ENCODE measurements at places on chromosomes 2 and 18. TPM values are rescaled to one million over a fixed set of nuclear protein-coding genes. Genes with fewer than 3 reads are reported as not detected.

The REG3G gene
- polyA plus RNA-seq: not detected

The RALBP1 gene
- 72.4 TPM for polyA plus RNA-seq

The ZNF519 gene
- 2.7 TPM for polyA plus RNA-seq

The CD8B gene
- not detected for polyA plus RNA-seq

The MRPL30 gene
- 26.8 TPM for polyA plus RNA-seq

The CDK5R2 gene
- 0.05 TPM for polyA plus RNA-seq

The CREG2 gene
- polyA plus RNA-seq: 0.08 TPM

The TRAF3IP1 gene
- 3.9 TPM for polyA plus RNA-seq

The ODC1 gene
- polyA plus RNA-seq: 89.3 TPM

The GKN2 gene
- not detected for polyA plus RNA-seq

The SP140L gene
- 15.7 TPM for polyA plus RNA-seq

The NEU4 gene
- not detected for polyA plus RNA-seq

The ASB18 gene
- polyA plus RNA-seq: not detected

GRCh38 chr18:59842947-59843346, 56.8 kb upstream of the PMAIP1 start:
- no peak for DNase-seq

GRCh38 chr18:12819322-12819721, 64.7 kb downstream of the PTPN2 start:
- DNase-seq: no peak

DNA sequence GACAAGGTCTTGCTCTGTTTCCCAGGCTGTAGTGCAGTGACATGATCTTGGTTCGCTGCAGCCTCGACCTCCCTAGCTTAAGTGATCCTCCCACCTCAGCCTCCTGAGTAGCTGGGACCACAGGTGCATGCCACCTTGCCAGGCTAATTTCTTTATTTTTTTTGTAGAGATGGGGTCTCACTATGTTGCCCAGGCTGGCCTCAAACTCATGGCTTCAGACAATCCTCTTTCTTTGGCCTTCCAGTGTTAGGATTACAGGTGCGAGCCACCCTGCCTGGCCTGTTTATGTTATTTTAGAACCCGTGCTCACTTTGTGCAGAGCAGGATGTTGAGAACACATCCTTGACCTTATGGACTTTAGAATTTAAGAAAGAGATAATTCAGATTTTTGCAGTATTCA, 17.4 kb downstream of the FAM117B start:
- no peak for DNase-seq

DNA sequence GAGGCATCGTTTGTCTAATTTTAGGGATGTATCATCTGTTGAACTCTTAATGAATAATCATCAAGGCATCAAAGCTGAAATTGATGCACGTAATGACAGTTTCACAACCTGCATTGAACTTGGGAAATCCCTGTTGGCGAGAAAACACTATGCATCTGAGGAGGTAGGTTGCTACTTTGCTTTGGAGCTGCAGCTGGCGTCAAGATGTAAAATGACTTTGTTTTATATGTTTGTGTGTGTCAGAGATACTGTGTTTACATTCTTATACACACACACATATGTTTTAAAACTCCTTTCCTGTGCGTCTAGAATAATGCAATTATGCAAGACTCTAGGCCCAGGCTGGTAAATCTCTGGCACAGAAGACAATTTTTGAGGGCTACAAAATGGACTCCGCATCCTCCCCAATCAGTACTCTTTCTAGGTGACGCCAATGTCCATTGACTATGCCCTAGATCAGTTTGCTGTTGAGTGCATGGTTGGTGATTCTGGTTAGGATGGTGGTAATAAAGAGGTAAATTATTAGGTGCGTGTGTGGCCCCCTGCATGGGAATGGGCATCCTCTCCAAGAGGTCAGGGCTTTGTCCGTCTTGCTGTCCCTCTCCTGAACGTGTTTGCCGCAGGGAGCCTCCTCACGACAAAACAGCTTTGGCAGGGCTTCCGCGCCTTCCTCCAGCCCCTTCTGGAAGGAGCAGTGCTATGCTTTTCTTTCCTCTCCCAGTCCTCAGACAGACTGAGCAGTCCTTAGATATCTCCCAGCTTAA, 68.2 kb upstream of the EML6 start:
- no peak for DNase-seq

DNA sequence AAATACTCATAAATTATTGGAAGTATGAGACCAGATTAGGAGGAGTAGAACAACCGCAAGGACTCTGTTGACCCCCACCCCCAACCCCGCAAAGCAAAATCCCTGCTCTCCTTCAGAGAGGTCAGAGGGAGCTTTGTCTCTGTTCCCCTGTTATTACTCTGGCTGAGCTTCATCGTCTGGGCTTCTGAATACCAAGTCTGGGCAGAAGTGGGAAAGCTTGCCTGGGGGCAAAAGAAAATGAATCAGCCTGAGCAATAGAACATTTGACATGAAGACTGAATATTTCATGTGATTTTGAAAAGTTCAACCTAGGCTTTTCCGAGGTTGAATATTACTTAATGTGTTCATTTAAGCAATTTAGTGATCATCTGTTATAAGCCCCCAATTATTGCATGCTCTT, 114.6 kb upstream of the ARHGAP28 start:
- DNase-seq: no peak

- DNase-seq: no peak
These were observed 2.4 kb upstream of the ZEB2 start for GRCh38 chr2:144522176-144522896.

- DNase-seq: no peak
These were observed 22.5 kb downstream of the KIF1A start for GRCh38 chr2:240797500-240797895.

- peak; percentile 74 for DNase-seq
These were observed 26.9 kb downstream of the NCKAP5 start for GRCh38 chr2:133541376-133541775.

DNA sequence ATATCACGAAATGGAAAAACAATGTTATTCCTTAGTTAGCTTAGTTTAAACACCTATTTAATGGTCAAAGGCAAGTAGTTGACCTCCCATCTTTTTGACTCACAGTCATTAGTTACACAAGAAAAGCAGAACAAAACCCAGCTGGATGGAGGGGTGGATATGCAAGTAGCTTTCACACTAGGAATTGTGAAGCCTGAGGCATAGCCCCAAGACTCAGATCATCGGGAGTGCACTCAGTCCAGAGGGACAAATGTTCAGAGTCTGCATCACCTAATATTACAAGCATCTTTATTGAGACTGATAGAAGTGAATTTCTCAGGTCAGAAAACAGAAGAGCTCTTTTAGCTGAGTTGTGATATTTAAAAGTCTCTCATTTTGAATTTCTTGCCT, 15.5 kb upstream of the CPS1 start:
- no peak for DNase-seq

GRCh38 chr2:190425221-190425866, 17.2 kb downstream of the MFSD6 start:
- DNase-seq: no peak
